ENCODE measurements at places on chromosomes 2 and 18. TPM values are rescaled to one million over a fixed set of nuclear protein-coding genes. Genes with fewer than 3 reads are reported as not detected.

BCL2 gene
- total RNA-seq = 18.7 TPM

MTA3 gene
- total RNA-seq = 46.7 TPM

CHST9 gene
- total RNA-seq = 0.74 TPM

HOXD4 gene
- 4.9 TPM for total RNA-seq

GORASP2 gene
- total RNA-seq = 18.2 TPM

TCF23 gene
- 7.4 TPM for total RNA-seq

IL36A gene
- 2.7 TPM for total RNA-seq

ALPP gene
- total RNA-seq = not detected

FABP1 gene
- total RNA-seq = not detected

SPTBN1 gene
- total RNA-seq = 278 TPM
